Activated CD4-positive, alpha-beta T cell treated with anti-CD3 and anti-CD28 coated beads, Interleukin-2, Interleukin-4, amounts not matched to agents 100 ng/mL and 50 ng/mL, durations not matched to agents 16 hours and 8 hours (primary cell): ENCODE measurements at places on chromosomes 6 and 20.

DNA sequence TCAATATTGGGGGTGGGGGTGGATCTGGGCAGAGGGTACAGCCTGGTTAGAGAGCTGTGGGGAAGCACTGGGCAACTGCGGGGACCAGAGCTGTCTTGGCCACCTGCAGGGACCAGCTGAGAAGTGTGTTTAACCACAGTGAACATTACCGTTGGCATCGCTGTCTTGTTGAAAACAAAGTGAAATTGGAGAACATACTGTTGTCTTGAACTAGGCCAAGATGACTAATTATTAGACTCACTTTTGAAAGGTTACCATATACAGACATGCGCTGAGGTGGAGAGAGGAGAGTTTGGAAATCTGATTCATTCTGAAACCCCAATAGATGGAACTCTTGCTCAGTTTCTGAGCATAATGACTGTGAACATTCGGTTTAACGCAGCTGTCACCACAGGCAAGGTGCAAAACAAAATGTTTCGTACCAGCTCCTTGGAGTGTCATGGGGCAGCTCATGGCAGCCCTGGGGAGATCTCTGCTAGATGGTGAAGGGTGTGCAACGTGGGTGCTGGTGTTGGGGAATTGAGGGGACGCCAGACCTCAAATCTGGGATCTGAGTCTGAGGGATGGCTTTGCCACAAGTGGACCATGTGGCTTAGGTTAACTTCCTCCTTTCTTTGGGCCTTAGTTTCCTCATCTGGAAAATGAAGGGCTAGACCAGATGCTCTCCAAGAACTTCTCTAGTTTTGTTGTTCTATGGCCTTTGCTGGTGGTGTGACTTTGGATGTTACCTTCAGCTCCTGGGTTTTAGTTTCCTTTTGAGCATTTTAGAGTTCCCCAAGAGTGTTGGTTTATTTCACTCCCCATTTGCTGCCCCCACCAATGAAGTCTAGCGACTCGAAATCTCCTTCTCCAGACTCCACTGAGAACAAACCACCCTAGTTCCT lies 24.6 kb upstream of the GTSF1L start:
- DNase-seq: peak; percentile 95

GRCh38 chr6:147506704-147507114 lies 1.8 kb upstream of the SAMD5 start:
- DNase-seq: peak; percentile 54

DNA sequence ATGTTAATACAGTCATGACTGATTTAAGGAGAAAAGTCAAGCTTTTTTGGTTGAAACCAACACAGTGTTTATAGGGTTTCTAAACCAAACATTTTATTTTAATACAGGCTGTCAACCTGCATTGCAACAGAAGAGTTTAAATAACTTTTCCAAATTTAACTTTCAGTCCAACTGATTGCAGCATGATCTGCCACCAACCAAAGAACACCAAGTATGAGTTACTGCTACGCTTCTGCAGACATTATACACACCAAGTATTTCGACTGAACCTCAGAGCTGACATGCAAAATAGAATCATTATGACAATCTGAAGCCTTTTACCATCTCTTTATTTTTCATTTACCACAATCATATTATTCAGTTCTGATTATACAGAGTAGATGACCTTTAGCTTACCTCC lies 151.2 kb upstream of the DST start:
- DNase-seq: no peak

DNA sequence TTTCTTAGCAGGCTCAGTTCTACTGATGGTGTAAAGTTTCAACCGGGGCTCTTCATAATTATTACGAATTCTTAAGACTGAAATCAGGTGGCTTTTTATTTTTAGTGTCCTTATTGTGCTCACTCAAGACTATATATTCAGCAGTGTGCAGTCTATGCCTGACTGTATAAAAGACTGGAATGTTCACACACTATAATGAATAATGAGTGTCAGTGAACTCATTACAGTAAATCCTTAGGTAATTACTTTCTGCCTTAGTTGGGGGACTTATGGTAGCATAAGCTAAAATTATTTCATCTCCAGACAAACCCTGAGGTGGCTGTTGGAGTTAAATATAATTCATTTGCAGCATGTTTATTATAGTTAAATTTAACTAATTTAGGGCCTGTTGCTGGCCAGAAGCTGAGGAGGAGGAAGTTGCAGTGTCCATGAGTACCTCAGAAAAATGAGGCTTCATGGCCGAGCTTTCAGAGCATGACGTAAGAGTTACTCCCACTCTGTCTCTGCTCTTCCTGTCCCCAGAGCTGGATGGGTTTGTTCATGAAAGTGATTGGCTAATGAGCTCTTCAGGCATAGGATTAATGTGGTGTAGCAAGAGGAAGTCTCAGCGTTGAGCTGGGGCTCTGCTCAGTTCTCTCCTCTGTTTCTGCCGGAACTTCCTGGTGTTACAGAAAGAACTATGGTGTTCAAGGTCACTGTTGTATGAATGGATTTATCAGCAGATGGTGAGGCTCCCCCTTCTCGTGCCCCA lies 335.7 kb downstream of the NRN1 start:
- peak; percentile 3 for DNase-seq

DNA sequence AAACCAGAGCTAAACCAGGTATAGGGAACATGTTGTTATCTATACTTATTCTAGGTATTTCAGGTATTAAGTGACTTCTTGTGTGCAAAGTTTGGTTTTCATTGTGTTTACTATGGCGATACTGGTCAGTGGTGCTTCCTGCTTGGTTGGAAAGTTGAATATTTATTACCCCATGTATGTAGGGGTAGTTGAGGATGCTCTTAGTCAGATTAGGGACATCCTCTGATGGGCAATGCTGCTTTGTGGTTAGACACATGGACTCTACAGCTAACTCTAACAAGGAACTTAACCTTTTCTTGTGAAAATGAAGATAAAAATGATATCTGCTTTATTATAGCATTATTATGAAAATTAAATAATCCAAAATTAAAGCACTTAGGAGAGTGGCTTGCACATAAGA lies 44.1 kb upstream of the ENPP1 start:
- DNase-seq: no peak
